Activated T-cell treated with anti-CD3 and anti-CD28 coated beads, Interleukin-2, amount 50 U/mL, for 72 hours (primary cell): ENCODE measurements at places on chromosomes 12 and 14.
A peak's percentile ranks its signal among the peaks of the same experiment; 100 is the strongest.

- DNase-seq: no peak
Observed at GRCh38 chr14:79511146-79511545, 700.2 kb downstream of the DIO2 start.

DNA sequence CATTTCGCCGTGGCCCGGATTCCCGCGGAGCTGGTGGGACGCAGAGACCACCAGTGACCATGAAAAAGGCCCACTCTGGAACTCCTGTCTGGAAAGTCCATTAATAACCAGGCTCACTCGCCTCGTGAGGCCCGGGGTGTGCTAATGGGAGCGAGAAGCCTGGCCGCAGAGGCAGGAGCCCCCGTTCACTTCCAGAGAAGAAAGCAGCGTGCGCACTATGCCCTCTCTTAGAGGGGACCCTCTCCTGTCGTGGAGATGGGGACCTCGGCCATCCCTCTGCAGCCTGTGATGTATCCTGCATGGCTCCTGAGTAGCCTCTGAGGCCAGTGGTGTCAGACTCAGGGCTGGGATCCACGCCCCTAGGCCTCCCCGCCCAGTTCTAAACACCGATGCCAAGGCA lies 134.1 kb upstream of the VRK1 start:
- DNase-seq: no peak

DNA sequence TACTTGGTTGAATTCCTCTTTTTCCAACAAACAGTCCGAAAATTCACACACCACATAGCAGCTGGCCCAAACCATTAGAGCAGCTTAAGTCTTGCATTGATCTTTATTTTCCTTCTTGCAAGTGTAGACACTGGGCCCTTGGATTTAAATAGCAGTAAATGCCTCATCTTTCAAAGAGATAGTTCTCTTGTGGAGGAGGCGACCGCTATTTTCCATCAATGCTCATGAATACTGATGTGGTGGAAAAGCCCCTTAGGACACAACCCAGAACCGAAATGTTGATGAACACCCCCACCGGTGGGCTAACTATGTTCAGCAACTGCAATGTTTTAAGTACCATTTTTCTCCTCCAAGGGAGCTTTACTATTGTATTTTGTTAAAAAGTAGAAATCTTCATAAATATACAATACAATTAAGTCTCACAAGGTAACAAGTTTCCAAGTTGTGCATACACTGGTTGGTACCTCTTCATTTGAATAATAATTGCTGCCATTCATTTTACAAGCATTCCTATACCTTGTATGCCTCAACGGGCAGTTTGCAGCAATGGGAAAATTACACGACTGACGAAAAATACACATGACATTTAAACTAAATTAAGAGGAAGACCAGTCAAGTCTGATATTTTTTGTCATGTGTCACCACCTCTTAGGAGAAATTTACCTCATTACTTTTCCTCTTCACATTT lies 18.0 kb downstream of the NIN start:
- no peak for DNase-seq

DNA sequence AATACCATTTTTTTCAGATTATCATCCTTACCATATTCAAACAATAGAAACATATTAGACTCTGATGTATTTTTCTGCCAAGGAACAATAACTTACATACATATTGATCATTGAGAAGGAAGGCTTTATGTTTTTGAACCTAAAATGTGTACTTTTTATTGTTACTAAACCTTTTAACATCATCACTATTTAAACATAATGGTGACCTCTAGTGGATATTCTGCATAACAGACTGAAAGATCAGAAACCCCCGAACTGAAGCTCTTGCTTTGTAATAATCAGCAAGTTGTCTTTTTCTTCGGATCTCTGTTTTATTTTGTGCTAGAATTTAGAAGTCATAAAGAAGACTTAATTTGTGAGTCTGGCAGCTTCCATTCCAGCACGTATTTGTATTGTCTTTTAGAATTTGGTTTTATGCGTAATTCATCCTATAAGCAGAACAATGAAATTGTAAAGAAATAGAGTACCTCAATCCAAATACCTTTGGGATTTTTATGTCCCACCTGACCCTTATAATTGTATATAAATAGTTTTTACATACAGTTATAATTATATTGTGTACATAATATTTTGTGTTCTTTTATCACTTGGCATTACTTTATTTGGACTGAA lies 125.9 kb upstream of the ATF1 start:
- no peak for DNase-seq

DNA sequence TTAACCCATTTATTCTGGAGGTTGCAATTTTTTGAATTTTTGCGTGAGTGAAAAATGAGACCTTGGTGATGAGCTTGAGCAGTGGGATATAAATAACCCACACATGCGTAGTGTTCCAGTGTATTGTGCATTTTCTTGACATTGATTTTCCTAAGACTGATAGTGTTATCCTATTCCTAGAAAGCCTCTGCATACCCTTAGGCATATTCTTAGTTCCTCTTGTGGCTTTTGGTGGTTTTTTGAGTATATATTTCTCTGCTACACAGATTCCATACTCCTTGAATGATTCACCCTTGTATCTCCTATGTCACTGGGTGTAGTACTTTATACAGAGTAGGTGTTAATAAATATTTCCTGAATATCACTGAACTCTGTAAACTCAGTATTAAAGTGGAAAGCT lies 363.4 kb upstream of the PDE3A start:
- DNase-seq: no peak

- DNase-seq: no peak
Observed at GRCh38 chr12:113448873-113449272, 22.8 kb downstream of the LHX5 start.

DNA sequence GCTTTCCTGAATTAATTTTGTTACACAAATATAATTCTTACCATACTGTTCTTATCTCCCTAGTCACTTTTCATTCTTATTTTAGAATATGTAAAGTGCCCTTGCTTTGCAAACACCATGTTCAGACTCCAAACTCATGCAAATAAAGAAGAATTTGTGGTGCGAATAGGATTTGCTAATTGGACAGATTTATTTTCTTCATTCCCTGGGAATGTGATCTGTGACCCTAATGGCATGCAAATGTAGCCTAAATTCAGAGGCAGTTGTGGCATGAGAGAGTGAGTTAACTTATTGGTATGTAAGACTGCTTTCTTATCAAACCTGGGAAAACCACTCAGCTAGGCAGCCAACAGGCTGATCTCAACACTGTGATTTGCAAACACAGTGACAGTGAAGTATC lies 10.0 kb downstream of the CAPZA3 start:
- no peak for DNase-seq

GRCh38 chr12:8951744-8952143 lies 2.3 kb upstream of the M6PR start:
- DNase-seq: peak; percentile 37

GRCh38 chr14:75025876-75026275 lies 23.2 kb downstream of the EIF2B2 start:
- no peak for DNase-seq

DNA sequence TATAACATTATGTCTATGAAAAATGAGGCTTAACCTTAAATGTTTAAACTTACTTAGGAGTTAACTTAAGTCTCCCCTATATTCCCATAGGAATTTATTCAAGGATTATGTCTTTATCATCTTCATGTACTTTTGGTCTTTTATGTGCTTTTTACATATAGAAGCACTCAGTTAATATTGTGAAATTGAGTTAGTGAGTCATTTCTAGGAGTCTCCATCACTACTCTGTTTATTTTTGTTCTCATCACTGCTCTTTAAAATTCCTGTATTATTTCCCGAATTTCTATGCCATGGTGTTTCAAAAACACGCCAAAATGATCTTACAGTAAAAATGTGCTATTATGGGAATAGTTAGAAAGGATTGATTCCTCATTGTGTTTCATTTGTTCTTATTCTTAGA lies 31.6 kb downstream of the TBC1D15 start:
- DNase-seq: no peak

GRCh38 chr12:109517619-109518018 lies 40.2 kb downstream of the UBE3B start:
- no peak for DNase-seq

- no peak for DNase-seq
Observed at GRCh38 chr14:74161526-74162158, 76.9 kb downstream of the LIN52 start.

- no peak for DNase-seq
Observed at GRCh38 chr12:58285551-58285950, 344.2 kb downstream of the ATP23 start.

DNA sequence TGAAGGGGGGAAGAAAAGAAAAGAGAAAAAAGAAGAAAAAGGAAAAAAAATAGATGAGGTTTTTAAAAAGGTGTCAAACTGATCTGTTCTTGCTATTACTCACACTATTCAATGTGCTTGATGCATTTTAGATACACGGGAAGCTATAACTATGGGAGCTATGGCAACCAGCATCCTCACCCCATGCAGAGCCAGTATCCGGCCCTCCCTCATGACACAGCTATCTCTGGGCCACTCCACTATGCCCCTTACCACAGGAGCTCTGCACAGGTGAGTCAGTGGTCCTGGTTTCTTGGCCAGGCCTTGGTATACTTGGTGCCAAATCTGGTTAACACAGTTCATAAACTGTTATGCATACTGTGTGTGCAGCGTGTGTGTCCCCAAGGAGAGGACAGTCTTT lies 24.0 kb upstream of the RIC8B start:
- DNase-seq: no peak

GRCh38 chr14:93970965-93971634 lies 5.3 kb downstream of the ASB2 start:
- peak; percentile 78 for DNase-seq

GRCh38 chr12:113348849-113349536 lies 9.4 kb upstream of the PLBD2 start:
- DNase-seq: no peak

- DNase-seq: no peak
Observed at GRCh38 chr14:71060825-71061455, 153.7 kb downstream of the PCNX1 start.

DNA sequence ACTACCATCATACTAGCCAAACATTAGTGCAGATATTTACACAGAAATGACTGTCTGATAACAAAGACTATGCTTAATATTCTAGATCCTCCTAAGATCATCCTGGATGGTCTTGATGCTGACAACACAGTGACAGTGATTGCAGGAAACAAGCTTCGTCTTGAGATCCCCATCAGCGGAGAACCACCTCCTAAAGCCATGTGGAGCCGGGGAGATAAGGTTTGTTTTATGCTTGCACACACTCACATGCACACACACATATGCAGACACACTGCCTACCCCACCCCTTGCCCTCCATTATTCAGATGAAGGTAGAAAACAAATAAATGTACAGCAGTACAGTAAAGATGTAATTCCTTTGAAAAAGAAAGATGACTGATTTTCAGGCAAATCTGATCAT lies 44.4 kb upstream of the CHPT1 start:
- DNase-seq: no peak
